SHP77 treated with DMSO at 0.1 percent for 48 hours (cell line): ENCODE measurements at places on chromosomes 2 and 18.

- no peak for DNase-seq
Observed at GRCh38 chr2:29063056-29063455, 11.3 kb downstream of the PCARE start.

DNA sequence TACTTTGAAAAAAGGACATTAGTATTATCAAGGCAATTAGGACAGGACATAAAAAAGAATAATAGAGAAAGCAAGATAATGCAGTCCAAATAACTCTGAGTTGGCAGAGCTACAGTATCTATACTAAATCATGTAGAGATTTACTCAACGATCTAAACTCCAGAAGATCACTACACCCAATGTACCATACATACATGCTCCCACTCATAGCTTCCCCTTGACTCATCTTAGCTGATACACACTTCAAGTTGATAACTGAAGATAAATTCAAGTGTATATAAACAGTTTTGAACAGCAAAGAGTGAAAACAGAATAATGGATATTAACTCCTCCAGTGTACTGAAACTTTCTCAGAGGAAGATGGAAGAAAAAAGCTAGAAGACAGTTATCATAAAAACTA lies 78.5 kb downstream of the SESTD1 start:
- no peak for DNase-seq

DNA sequence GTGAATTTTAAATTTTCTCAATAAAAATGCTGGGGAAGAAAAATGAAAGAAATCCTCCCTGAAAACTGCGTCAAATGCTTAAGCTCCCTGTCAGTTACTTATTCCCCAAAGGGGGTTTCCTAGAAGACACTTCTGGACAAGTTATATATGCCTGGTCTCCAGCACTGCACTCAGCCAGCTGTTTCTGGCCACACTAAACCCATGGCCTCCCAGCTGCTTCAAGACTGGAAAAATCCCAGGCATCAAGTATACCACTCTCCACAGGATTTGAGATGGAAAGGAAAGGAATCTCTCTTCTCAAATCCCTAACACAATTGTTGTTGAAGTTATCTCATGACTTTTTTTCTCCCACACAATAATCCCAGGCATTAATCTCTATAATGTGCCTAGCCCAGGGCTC lies 245.7 kb downstream of the NBAS start:
- DNase-seq, result no peak

- DNase-seq, result no peak
Observed at GRCh38 chr2:66667301-66667700, 232.4 kb downstream of the MEIS1 start.

GRCh38 chr18:2963048-2963447 lies 49.9 kb downstream of the LPIN2 start:
- DNase-seq, result no peak

- no peak for DNase-seq
Observed at GRCh38 chr2:221437056-221437455, 135.0 kb downstream of the EPHA4 start.

DNA sequence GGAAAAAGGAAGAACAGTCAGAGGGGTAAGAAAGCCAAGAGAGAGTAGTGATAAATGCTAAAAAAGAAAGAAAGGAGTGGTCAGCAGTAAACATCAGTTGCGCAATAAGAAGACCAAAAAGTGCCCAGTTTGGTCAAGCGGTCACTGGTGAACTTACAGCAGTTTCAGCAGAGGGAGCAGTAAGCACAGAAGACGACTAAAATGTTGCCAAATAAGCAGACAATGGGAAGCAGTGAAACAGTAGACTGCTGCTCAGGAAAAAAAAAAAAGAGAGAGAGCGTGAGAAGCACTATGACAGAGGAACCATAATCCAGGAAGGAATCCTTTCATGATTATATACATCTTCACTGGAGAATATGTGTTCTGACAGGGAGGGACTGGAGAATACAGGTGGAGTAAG lies 45.8 kb downstream of the DNAJC10 start:
- no peak for DNase-seq

DNA sequence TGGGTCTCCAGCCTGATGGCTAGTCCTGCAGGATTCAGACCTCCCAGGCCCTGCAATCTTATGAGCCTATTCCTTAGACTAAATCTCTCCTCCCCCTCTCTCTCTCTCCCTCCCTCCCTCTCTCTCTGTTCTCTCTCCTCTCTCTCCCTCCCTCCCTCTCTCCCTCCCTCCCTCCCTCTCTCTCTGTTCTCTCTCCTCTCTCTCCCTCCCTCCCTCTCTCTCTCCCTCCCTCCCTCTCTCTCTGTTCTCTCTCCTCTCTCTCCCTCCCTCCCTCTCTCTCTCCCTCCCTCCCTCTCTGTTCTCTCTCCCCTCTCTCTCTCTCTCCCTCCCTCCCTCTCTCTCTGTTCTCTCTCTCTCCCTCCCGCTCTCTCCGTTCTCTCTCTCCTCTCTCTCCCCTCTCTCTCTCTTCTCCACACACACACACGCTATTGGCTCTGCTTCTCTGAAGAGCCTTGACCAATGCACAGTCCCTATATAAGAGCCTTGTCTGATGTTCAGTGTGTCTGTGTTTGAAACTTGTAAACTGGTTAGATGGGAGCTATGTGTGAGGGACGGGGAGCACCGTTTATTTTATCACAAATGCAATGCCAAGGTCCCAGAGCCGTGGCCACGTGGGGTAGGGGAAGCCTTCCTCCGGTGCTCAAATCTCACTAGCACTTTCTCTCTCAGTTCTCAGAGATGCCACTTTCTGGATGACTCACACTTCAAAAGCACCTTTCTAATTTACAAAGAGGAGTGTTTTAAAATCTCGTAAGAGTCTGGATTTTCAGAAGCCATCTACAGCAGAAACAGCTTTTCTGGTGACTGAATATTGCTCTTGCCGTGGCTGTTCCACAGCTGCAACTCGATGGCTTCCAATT lies 9.4 kb upstream of the PRLH start:
- DNase-seq, result no peak

GRCh38 chr18:76984193-76985155 lies 148.1 kb downstream of the MBP start:
- DNase-seq, result no peak

- no peak for DNase-seq
Observed at GRCh38 chr2:181857483-181857882, 34.0 kb upstream of the ITPRID2 start.

GRCh38 chr2:32249731-32250236 lies 14.9 kb downstream of the NLRC4 start:
- DNase-seq, result no peak

DNA sequence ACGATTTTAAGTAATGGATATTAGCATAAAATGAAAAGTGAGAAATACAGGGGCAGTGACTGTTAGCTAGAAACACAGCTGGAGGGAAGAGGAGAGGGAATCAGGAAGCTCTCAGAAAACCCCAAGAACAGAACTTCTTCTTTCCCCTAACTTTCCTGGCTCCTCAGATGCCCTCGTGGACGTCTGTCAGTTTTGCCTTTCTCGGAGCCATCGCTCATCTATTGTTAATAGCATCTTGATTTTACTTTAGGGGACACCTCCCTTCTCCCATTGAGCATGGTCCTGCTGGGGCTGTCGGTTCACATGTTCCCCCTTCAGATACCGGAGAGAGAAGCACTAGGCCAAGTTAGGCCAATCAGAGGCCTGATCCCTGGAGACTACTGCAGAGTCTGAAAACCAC lies 2.3 kb upstream of the PLEK start:
- DNase-seq, result no peak

DNA sequence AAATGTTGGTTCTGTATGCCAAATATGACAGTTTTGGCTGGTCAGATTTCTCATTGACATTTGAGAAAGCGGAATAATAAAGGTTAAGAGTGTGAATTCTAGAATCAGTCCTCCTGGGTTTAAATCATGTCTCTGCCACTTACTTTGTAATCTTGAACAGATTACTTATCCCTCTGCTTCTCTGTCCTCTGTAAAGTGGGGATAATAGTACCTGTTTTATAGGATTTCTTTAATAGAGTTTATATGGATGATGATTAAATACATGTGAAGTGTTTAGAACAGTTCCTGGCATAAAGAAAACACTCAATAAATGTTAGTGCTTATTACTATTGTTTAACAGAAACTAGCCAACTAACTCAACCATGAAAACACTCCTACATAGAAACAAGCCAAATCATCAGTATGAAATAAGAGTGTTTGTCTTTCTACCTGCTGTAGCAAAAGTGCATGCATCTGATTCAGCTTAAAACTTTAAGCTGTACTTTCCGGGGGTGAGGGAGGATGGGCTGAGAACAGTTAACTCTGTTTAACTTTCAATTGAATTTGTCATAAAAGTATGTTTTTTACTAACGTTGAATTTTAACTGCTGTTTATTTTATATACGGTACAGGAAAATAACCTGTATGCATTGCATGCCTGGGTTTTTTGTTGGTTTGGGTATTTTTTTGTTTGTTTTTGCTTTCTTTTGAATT lies 6.8 kb downstream of the HTR2B start:
- DNase-seq, result no peak

GRCh38 chr18:28007841-28008240 lies 169.1 kb downstream of the CDH2 start:
- no peak for DNase-seq

- DNase-seq, result no peak
Observed at GRCh38 chr18:12821408-12821807, 62.6 kb downstream of the PTPN2 start.

GRCh38 chr2:231017231-231017598 lies 20.1 kb upstream of the C2orf72 start:
- no peak for DNase-seq

DNA sequence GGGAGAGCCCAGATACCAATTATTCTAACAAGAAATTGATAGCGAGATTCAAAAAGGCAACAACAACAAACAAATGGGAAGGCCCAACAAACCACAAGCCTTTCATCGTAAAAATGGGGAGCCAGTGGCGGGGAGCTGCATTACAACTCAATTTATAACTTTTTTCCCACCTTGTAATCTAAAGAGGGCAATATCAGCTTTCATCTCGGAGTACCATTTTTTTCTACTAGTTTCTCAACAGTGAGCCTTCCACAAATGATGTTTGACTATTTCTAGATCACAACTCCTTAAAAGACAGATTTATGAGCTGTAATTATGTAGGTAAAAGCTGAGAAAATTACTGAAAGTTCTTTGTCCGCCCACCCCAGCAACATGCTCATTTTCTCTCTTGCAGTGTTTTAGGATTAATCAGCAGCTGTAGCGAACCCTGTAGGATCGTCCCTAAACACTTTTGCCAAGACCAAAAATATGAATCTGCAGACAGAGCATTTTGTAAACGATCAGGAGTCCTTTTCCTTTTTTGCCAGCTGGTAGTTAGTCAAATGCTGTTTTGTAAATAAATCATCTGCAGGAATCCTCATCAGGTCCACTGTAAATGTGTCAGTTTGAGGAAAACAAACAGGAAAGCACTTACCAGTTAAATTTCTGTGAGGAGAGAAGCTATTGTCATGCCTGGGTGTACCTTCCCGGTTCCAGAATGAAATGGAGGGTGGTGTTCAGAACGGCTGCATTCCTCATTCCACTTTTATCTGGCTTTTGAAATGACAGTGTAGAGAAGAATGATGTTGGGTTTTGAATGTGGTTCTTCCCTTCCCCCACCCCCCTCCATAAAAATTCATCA lies 53.2 kb downstream of the EEF1B2 start:
- DNase-seq, result no peak

- DNase-seq, result no peak
Observed at GRCh38 chr18:25223211-25223610, 128.8 kb downstream of the ZNF521 start.

- DNase-seq, result no peak
Observed at GRCh38 chr18:58660915-58661314, 10.3 kb upstream of the MALT1 start.

- DNase-seq, result no peak
Observed at GRCh38 chr2:208224802-208225201, 30.1 kb downstream of the IDH1 start.

DNA sequence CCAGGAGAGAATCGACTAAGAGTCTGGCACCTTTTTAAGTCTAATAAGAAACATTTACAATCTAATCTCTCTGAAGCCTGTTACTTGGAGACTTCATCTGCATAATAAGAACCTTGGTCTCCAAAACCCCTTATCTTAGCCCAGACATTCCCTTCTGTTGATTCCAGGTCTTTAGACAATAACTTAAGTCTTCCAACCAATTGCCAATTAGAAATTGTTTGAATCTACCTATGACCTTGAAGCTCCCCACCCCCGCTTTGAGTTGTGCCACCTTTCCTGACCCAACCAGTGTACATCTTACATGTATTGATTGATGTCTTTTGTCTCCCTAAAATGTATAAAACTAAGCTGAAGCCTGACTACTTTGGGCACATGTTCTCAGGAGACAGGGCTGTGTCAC lies 49.5 kb upstream of the DTNA start:
- no peak for DNase-seq

- no peak for DNase-seq
Observed at GRCh38 chr2:173351879-173352278, 2.8 kb upstream of the CDCA7 start.

DNA sequence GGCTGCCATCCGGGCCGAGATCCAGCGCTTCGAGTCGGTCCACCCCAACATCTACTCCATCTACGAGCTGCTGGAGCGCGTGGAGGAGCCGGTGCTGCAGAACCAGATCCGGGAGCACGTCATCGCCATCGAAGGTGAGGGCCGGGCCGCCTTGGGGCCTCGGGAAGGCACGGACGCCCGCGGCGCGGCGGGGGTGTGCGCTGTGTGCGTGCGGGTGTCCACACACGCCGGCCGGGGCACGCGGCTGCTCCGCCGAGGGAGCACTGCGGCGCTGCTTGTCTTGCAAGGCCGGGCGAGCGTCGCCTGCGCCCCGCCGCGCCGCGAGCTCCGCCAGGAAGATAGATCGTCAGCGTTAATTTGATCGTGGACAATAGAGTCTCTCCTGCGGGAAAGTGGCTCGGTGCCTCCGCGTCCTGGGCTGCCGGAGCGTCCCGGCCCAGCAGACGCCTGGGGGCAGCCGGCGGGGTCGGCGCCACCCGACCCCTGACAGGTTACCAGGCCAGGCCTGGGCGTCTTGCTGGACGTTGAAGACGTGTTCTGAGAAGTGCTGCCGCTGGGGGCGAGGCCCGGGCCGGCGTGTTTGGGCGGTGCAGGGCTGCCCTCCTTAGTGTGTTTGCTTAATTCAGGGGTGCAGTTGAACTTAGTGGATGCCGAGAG lies 1.0 kb downstream of the AGAP1 start:
- DNase-seq, result no peak

DNA sequence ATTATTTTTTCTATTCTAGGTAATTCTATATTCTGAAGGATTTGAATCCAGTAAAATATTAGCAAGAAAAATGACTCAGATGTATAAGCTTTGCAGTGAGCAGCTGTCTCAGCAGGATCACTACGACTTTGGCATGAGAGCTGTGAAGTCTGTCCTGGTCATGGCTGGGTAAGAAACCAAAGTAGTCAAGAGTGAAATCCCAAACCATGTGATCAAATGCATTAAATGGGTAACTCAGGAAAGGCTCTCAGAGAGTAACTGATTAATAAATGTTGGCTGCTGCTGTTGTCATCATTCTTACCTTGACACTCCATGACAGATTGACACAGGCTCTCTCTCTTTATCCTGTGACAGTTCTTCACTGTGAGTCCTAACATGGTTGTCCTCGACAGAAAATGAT lies 124.1 kb downstream of the DNAH6 start:
- DNase-seq, result no peak

DNA sequence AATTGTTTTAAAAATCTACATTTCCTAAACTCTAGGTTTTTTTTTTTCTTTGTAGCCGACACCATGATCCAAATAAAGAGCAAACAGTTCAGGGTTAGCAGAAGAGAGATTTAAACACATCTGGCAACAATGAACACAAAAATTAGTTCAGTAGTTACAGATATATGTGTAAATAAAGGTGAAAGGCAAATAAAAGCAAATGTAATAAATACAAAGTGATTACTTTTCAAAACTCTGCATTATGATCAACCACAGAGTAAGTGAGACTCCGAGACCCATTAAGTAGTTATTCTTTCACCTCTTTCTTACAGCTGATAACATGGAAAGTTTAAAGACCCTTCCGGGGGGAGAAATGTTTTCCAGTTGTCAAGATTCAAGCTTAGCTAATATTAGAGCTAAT lies 716 bp downstream of the CALCRL start:
- no peak for DNase-seq
